CD4-positive, alpha-beta T cell treated with Interleukin-4 for 4 hours (primary cell): ENCODE measurements at places on chromosomes 11 and 22.

GRCh38 chr11:66070604-66071380, 720 bp downstream of the PACS1 start:
- DNase-seq = no peak

GRCh38 chr11:69880041-69880825, 61.0 kb upstream of the FGF3 start:
- no peak for DNase-seq

- no peak for DNase-seq
Observed at GRCh38 chr11:74391193-74391592, 7.0 kb downstream of the PGM2L1 start.

- DNase-seq = peak; percentile 13
Observed at GRCh38 chr11:61357233-61357893, 4.3 kb downstream of the CYB561A3 start.

- DNase-seq = no peak
Observed at GRCh38 chr11:71940561-71941219, 11.8 kb downstream of the RNF121 start.
